ENCODE measurements at places on chromosomes 1 and 21.

- peak; percentile 25 for DNase-seq
Observed at GRCh38 chr1:179178183-179178582, 51.3 kb downstream of the ABL2 start.

- no peak for DNase-seq
Observed at GRCh38 chr1:114108751-114109255, 44.9 kb downstream of the SYT6 start.

DNA sequence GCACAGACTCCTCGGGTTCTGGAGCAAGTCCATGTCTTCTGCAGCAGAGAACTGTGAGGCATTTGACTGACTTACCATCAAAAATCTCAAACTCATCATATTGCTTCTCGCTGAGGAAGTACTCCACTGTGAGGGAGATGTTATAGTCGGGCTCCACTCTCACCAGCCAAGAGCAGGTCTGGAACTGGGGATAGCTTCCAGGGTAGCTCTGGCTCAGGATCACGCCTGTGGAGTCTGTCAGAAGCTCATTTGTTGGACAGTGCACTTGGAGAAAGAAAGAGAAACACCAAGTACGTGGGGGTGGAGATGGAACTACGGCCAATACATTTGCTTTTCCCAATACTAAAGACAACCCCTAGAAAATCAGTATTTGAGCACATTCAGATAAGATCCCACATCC lies 111.1 kb downstream of the ZSCAN20 start:
- no peak for DNase-seq

DNA sequence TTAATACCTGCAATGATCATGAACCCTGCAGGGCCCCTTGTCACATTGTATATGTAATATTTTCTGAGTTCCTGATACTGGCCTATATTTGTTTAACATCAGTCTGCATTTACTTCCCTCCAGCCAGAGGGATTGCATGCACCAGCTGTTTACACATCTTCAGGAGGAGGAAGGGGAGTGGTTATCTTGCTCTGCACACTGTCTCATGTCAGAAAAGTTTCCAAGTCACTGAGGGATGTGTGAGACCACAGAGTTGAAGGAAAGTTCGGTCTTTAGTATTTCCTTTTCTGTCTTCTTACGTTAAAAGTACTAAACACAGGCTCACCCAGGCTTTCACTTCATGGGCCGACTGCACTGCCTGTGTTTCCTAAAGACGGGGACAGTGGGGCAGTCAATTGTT lies 574.1 kb downstream of the LMO4 start:
- peak; percentile 13 for DNase-seq

DNA sequence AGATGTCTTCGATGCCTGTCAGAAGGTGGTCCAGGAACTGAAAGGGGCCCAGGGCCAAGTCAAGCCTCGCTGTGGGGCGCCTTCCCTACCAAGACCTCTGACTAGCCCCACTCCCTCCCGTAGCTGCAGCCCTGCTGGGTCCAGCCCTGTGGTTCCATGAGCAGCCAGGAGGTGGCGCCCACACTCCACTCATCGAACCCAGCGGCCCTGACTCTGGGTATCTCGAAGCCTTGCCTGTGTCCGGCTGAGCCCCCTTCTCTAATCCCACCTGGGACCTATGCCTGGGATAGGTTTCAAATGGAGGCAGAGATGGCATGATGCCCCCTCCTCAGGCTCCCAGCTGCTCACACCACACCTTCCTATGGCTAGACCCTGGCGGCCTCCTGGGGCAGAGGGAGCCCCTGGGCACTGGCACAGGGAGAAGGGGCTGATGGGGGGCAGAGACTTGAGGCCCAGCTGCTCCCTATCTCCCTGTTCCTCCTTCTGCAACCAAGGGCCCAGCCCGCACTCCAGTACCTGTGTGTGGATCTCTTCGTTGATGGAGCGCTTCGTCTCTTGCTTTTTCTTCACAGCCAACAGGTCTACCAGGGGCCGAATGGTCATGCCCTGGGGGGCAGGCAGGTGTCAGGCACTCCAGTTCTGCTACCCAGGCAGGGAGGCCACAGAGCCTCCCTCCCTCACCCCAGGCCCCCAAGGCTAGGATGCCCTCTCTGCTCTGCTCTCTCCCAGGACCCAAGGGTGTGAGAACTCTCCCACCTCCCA lies 52.0 kb downstream of the SLC9A1 start:
- DNase-seq = peak; percentile 43

GRCh38 chr1:168260393-168260792 lies 20.3 kb upstream of the TBX19 start:
- no peak for DNase-seq

GRCh38 chr1:232223183-232223708 lies 406.7 kb downstream of the SIPA1L2 start:
- no peak for DNase-seq

- no peak for DNase-seq
Observed at GRCh38 chr1:37764888-37765441, at the start of gene EPHA10. Gene EPHA10, minus strand, starts transcription at chr1:37765120. Its CDS starts 54 bp downstream, at chr1:37765066.

GRCh38 chr1:171715813-171716251 lies 26.0 kb downstream of the VAMP4 start:
- peak; percentile 33 for DNase-seq

DNA sequence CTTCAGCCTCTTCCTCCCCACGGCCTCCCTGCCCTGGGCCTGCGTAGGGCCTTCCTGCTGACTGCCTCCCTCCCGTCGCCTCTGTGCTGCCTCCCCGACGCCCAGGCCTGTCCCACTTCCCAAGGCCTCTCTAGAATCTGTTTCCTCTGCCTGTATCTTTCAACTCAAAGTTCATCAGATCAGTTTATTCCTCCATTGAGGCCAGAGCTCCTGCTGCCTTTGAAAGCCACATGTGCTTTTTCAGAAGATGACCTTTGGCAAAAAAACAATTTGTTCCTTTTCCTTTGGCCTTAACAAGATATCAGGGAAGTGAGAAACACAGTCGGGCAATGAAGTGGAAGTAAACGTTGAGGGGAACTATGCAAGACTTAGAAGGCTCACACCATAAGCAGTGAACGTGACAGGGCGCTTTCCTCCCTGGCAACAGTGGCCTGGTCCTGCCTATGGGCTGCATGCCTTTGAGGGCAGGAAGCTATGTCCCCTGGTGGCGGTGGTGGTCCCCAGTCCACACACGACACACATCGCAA lies 85.9 kb downstream of the PSMG1 start:
- no peak for DNase-seq

GRCh38 chr1:36603461-36603860 lies 120.7 kb upstream of the CSF3R start:
- DNase-seq = no peak

DNA sequence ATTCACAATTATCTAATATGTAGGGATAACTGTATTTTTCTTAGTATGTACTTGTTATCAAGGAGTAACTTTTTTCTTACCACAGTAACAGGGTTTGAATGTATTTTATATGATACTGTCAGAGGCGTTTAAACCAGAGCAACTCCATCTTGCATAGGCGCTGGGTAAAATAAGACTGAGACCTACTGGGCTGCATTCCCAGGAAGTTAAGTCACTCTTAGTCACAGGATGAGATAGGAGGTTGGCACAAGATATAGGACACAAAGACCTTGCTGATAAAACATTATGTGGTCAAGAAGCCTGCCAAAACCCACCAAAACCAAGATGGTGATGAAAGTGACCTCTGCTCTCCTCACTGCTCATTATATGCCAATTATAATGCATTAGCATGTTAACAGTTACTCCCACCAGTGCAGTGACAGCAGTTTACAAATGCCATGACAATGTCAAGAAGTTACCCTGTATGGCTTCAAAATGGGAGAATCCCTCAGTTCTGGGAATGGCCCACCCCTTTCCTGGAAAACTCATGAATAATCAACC lies 64.8 kb downstream of the RPE65 start:
- DNase-seq = peak; percentile 70

GRCh38 chr1:189275796-189276195 lies 1201.9 kb downstream of the BRINP3 start:
- no peak for DNase-seq

Measured in AG10803 (cell line).